Stimulated activated CD8-positive, alpha-beta memory T cell treated with anti-CD3 and anti-CD28 coated beads, Interleukin-4, amount 100 ng/mL, for 24 hours (primary cell): ENCODE measurements at places on chromosomes 3 and 15.

DNA sequence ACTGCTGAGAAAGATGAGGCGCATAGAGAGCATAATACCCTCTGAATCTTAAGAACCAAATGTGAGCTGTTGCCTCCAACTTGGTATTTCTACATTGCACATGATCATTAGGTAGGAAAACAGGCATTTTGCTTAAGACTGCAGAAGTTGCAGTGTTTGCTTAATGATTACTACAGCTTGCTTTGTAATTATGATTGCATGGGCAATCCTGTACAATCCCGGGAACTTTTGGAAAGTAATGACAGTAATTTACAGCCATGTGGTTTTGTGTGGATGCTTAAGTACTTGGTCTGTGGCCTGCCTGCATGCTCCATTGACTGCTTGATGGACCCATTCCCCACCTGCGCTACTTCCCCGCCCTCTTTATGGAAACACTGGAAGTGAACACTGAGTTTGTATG lies 301.1 kb downstream of the DIPK2A start:
- DNase-seq: no peak

GRCh38 chr3:128412180-128413002 lies 54.3 kb downstream of the DNAJB8 start:
- DNase-seq: no peak

GRCh38 chr3:41753651-41754050 lies 208.3 kb downstream of the ULK4 start:
- no peak for DNase-seq

DNA sequence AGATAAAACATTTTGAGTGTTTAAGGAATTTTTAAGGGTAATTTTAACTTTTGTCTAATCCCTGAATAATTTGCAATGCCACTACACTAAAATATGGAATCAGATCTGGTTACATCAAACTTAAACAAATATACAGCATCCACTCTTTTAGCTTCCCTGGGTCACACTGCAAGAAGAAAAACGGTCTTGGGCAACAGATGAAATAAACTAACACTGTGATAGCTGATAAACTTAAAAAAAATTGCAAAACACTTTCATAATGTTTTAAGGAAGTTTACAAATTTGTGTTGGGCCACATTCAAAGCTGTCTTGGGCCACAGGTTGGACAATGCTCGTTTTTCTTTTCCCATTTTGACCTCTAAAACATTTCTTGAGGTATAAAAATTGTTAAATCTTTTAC lies 34.3 kb downstream of the CCDC66 start:
- DNase-seq: no peak

DNA sequence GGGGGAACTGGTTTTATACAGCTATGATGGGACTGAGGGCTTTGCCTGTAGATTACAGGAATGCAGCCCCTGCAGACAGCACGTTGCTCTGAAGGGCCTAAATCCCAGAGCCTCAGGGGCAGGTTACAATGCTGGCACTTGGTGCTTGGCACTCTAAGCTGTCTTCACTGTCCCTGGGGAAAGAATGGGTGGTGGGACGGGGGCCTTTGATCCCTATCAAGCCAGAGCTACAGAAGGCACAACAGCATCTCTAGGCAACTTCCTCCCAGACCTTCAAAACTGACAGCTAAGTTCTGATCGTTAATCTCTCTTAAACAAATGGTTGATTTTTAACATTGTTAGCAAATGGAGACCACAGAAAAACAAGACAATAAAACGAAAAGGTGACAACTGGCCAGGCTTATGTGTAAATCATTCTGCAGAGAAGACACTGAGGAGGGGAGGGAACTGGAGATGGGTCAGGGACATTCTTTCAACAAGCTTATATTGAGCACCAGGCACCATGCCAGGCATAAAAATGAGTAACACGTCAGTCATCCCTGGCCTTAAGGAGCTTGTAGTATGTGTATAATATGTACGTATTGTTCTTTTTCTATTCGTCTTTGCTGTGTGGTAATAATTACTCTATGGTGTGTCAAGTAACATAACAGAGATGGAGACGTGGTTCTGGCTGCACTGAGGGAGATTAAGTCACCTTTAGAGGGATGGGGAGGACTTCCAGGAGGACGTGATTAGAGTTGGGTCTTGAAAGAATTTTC lies 49.1 kb downstream of the CA12 start:
- DNase-seq: no peak

GRCh38 chr3:173761161-173761560 lies 363.6 kb downstream of the NLGN1 start:
- DNase-seq: no peak

GRCh38 chr15:100769043-100769974 lies 110.3 kb upstream of the ALDH1A3 start:
- DNase-seq: no peak

DNA sequence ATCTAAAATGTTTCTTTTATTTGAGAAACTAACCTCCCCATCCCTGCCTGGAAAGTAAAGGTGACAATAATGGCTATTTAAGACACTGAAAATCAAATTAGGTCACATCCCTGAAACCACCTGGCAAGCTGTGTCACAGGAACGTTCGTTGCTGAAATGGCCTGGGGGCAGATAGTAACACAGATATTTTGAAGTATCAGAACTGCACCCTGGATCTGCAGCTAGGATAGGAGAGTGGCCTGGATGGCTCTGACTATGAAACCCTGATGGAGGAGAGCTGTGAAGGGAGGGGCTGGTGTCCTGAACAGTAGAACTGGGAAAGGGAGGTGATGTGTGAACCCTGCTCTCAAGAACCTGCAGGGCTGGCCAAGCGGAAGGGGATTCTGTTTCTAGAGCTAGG lies 648.3 kb upstream of the CFAP20DC start:
- no peak for DNase-seq

GRCh38 chr3:29178809-29179793 lies 101.8 kb upstream of the RBMS3 start:
- DNase-seq: no peak

- DNase-seq: no peak
These were observed 282.5 kb upstream of the CNTN3 start for GRCh38 chr3:74897006-74897405.

GRCh38 chr3:132803889-132804288 lies 81.7 kb upstream of the NPHP3 start:
- DNase-seq: no peak

GRCh38 chr3:75101329-75102147 lies 487.1 kb upstream of the CNTN3 start:
- DNase-seq: no peak

DNA sequence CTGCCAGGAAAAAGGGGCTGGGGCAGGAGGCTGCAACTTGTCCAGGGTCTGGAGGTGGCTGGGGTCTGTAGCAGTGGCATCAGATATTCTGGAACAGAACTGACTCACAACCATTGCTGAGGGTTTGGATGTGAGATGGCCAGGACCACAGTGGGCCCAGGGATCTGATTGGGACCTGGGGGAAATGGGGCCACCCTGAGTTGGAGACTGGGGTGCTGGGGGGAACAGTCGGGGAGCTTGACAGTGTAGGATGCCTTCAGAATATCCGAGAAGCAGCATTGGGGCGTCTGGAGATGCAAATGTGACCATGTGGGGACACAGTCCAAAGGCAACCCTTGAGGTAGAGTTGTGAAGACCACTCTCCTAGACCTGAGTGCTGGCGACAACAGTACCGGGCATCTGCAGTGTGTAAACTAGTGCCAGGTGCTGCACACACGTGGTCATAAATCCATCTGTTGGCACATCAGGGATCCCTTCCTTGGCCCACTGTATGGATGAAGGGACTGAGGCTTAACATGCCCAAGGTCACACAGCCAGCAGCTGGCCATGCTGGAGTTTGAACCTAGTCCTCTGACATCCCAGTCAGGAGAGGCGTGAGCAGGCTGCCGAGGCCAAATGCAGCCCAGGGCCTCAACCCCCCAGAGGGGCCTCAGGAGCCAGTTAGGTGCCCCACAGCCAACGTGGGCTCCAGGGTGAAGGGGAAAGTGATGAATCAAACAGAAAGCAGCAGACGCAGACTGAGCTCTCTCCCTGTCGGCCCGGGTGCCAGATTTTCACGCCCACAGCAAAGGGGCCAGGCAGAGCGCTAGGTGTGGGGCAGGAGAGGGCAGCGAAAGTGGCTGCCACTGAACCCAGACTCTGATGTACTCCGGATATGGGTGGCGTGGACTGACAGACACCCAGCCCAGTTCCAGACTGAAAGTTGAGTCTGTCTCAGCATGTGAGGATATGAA lies 18.8 kb downstream of the HEMK1 start:
- peak; percentile 82 for DNase-seq

GRCh38 chr3:120488296-120488695 lies 37.5 kb upstream of the FSTL1 start:
- DNase-seq: no peak

GRCh38 chr3:49812916-49813496 lies 747 bp downstream of the UBA7 start:
- no peak for DNase-seq

GRCh38 chr3:107660306-107660976 lies 137.7 kb downstream of the BBX start:
- no peak for DNase-seq
